Muscle of leg (tissue), 16 donors: ENCODE measurements at places on chromosomes 16 and 17.

GRCh38 chr17:7834957-7835813, 1.2 kb downstream of the KDM6B start:
- peak; percentile 100 for DNase-seq

- no peak for DNase-seq
Measured at GRCh38 chr16:9261376-9261775, 169.9 kb downstream of the HAPSTR1 start.

GRCh38 chr17:80855948-80856862, 135.4 kb upstream of the CHMP6 start:
- no peak for DNase-seq

- no peak for DNase-seq
Measured at GRCh38 chr17:5854871-5855554, 215.2 kb upstream of the WSCD1 start.

GRCh38 chr16:26816885-26817571, 249.7 kb upstream of the C16orf82 start:
- DNase-seq = no peak

GRCh38 chr16:13391337-13391736, 489.9 kb downstream of the SHISA9 start:
- no peak for DNase-seq

DNA sequence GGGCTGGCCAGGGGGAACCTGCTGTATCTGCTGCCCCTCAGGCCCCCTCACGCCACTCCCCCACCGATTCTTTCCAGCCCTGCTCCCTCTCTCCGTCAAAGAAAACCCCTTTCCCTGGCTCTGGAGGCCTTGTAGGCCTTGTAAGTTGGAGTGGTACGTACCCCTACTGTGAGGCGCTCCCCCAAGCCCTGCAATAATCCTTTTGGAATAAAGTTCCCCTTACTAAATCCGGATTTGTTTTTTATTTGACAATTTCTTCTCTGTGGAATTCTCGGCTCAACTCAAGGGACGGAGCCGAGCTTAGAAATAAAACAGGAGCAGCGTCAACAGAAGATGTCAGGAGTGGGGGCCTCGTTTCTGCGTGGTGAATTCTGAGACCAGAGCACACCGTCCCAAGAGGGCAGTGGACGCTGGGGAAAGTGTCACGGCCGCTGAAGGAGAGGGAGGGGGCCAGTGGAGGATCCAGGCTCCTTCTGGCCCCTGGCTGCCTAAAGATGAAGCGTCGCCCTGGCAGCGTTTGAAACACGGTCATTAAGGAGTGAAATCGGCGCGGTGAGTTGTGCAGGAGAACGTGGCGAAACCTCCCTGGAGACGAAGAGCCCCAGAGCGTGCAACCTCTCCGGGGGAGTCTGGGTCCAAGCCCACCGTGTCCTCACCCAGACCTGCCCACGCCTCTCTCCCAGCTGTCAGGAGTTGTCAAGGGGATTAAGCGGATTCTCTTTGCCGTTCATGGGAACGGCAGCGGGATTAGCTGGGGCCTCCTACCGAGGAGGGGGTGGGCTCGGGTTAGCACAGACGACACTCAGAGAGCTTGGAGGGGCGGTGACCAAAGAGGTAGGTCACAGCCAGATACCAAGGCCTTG, 47.0 kb downstream of the SLC7A5 start:
- peak; percentile 74 for DNase-seq

GRCh38 chr16:50530277-50531236, 17.6 kb upstream of the NKD1 start:
- no peak for DNase-seq

DNA sequence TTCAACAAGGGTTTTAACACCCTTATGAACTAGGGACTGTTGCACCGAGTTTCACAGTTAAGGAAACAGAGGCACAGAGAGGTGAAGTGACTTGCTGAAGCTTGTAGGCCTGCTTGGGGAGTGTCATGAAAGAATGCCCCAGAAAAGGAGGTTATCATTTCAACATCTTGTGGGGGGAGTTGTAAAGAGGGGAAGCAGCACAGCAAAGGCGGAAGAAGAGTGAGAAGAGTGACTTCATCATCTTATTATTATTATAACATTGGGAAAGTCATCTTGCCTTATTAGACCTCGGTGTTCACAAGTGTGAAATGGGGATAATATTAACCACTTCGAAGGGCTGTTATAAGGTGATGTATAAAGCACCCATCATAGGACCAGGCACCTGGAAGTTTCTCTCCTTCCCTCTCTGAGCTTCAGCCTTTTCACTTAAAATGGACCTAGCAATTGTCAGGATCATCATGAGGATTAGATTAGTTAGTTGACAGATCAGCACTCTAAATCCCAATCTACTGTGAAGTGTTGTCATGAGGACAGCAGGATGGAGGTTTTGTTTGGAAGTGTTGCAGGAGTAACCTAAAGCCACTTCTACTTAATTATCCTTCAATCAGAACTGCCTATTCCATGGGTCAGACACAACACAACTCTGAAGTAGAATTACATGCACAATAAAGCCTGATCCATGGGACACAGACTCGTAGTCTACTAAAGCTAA, 2.3 kb downstream of the CCL4 start:
- no peak for DNase-seq

GRCh38 chr17:9363440-9364350, 211.9 kb downstream of the STX8 start:
- DNase-seq = no peak

GRCh38 chr17:41451154-41451728, 10.5 kb upstream of the KRT38 start:
- DNase-seq = no peak

GRCh38 chr16:1300664-1301476, 8.6 kb upstream of the UBE2I start:
- no peak for DNase-seq

DNA sequence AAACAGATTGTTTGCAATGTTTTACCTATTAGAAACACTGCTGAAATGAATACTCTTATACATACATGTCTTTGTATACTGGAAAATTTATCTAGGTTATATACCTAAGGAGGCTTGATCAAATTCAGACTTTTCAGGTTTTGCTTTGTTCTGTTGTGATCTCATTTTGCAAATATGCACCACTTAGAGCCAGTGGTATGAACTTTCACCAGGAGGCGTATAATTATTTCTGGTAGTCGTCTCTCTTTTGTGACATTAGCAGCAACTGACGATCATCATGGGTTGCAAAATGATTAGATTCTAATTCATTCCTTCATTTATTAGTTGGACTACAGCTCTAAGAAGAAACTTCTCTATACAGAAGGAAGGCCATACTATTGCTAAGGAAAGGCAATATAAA, 26.9 kb downstream of the AP1G1 start:
- DNase-seq = no peak

DNA sequence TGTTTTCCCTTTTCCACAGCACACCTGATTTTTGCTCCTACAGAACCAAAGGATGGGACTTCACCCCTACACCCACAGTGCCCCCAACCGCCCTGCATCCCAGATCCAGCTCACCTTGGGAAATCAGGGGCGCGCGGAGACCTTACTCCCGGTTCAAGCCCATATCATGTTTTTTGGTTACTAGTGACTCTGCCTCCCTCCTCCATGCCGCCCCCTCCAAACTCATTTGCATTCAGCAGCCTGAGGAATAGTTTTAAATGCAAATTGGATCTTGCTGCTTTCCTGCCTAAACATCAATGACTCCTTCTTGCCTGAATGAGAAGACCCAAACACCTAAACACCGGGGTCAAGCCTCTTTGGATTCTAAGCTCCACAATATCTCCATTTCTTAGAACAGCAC, 331.8 kb downstream of the TMEM114 start:
- no peak for DNase-seq

DNA sequence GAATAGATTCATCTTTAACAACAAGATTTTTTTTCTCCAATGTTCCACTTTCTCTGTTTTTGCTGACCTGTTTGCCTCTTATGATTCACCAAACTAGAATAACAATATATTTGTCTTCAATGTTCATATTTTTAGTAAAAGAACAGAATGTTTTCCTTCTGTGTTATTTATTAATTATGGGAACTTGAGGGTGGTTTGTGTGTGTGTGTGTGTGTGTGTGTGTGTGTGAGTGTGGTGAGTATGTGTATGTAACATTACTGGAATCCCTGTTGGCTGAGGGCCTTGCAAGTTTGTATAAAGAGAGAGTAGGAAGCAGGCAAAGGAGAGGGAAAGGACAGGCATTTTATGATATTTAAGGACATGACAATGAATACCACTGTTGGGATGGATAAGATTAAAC, 13.8 kb downstream of the STXBP4 start:
- no peak for DNase-seq

DNA sequence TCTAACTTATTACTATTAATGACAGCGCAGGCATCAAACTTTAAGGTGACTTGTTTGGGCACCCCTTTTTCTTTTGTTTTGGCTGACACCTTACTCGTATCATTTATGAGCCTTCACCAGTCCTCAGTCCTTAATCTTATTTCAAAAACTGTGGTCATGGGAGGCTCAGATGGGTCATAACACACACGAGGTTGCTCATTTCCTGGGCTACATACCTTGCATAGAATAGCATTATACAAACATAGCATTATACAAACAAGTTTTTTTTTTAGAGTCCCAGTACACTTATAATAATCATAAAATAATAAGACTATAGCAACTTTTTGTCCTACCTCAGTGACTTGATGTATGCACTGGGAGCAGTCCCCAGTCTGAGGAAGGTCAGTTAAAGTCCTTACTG, 11.2 kb upstream of the ACSF2 start:
- DNase-seq = no peak

- DNase-seq = no peak
Measured at GRCh38 chr16:12674071-12674470, 129.6 kb downstream of the CPPED1 start.

GRCh38 chr17:1552932-1553331, 9.7 kb downstream of the PITPNA start:
- DNase-seq = peak; percentile 57

GRCh38 chr16:30743716-30744115, 4.5 kb upstream of the PHKG2 start:
- peak; percentile 88 for DNase-seq

- peak; percentile 15 for DNase-seq
Measured at GRCh38 chr17:35514564-35514963, 22.9 kb downstream of the SLFN12L start.

- no peak for DNase-seq
Measured at GRCh38 chr16:4514606-4515005, 24.0 kb downstream of the CDIP1 start.

DNA sequence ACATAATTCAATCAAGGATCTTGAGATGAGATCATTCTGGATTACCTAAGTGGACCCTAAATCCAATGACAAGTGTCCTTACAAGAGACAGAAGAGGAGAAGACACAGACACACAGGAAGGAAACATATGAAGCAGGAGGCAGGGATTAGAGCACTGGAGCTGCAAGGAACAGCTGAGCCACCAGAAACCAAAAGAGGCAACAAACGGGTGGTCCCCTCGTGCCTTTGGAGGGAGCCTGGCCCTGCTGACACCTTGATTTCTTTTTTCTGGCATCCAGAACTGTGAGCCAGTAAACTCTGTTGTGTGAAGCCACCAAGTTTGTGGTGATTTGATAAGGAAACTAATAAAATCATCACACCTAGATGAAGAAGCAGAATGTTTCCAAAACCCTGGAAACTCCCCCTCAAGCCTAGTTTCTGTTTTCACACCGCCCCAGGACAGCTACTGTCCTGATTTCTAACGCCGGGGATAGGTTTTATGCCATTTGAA, 115.2 kb downstream of the PITPNC1 start:
- DNase-seq = no peak

GRCh38 chr16:83720981-83721380, 86.8 kb upstream of the HSBP1 start:
- no peak for DNase-seq

GRCh38 chr17:67283731-67284516, 38.9 kb upstream of the HELZ start:
- DNase-seq = no peak

GRCh38 chr16:74942566-74942965, 42.4 kb downstream of the WDR59 start:
- DNase-seq = no peak

DNA sequence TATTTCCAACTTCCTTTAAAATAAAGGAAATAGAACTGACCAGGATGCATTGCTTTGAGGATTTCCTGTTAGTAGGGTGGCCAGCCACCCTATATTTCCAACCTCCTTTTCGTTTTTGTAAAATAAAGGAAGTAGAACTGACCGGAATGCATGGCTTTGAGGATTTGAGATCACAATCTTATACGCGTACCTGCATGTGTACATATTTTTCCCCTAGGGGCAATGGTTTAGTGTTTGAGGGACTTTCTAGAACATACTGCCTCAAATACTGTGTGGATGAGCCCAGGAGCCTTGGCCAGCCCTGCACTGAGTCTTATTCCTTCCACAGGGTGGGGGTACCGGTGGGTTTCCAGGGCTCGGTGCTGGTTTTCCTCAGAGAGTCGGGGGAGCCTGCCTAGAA, 25.6 kb downstream of the MAPK8IP3 start:
- DNase-seq = peak; percentile 28

DNA sequence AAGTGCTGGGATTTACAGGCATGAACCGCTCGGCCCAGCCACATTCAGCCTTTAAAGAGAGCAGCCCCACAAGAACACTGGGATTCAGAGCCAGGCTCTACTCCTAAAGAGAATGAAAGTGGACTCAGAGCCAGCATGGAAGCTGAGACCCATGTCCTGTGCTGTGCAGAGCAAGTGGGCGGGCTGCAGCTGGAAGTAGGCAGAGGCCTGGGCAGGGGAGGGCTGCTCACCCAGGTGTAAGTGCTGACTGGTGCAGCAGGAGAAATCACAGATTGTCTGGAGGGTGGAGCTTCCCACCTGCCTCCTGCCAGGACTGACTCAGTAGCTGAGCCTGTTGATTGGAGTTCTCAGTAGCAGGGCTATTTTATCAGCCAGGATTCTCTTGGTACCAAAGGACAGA, 178.7 kb downstream of the KATNIP start:
- no peak for DNase-seq
